ENCODE measurements at places on chromosomes 4 and X. TPM values are rescaled to one million over a fixed set of nuclear protein-coding genes. Genes with fewer than 3 reads are reported as not detected.
A peak's percentile ranks its signal among the peaks of the same experiment; 100 is the strongest.

GRCh38 chrX:38701073-38701472, 100.2 kb upstream of the MID1IP1 start:
- DNase-seq = no peak

OPHN1 gene
- 5.0 TPM for total RNA-seq

GRCh38 chrX:1071351-1071750, 141.1 kb downstream of the CRLF2 start:
- DNase-seq = no peak

L1CAM gene
- 4.0 TPM for total RNA-seq

TENM3 gene
- total RNA-seq = 1.5 TPM

GRCh38 chrX:129959493-129959832, 23.0 kb upstream of the BCORL1 start:
- DNase-seq = no peak

DNA sequence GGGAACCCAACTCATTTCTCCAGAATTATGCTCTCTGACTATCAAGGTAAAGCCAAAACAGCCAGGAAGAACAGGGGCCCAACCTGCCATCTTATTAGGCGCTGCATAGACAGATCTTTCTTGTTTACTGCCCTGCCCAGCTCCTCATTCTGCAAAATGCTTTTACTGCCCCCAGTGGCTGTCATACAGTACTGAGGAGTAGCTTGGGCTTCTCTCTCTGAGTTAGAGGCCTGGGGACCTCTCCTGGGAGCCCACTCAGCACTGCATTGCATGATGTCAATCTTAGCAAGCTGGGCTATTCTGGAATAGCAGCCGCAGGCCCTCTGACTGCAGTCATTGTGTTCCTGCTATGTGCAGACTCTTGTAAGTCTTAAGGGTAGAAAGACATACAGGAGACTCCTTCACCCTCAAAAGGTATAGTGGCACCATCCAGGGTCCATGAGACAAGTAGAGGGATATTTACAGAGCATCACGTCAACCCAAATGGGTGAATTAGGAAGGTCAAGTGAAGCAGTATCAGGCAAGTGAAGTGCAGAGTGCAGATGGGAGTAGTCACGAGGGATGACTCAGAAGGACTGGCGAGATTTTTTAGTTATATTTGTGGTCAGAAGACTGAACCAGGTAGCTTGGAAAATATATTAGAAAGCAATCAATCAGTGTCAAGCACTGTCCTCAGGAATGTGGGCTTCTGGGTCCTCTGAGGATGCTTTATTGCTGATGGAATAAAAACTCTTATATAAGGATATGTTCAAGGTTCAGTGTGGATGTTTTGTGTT, 294.1 kb upstream of the SFRP2 start:
- DNase-seq = no peak

DNA sequence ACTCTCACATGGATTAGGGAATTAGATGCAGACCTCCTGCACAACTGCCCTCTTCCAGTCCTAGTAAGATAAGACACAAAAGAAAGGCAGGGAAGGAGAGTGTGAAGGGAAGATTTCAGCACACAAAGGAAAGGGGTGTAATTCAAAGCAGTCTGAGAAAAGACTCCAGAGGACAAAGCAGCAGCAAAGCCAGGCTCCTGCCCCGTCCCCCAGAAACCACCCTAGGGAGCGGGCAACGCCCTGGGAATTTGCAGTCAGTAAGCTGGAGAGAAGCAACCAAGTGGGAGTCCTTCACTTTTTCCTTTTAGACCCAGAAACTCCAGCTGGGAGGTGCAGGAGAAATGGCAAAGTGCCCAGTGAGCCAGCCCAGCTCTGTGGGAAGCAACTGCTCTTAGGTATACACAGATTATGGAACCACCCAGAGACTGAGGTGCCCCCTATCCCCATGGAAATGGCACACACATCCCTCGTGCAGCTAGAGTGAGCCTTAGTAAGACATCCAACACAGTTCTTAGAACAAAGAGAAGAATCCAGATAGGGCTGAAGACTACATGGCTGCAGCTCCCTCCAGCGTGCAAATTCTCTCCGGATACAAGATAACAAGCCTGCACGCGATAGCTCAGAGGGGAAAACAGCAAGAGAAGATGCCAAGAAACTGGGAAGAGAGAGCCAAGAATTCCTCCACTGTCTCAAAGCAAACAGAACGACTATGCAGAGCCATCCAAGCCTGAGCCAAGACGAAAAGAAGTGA, 26.5 kb upstream of the IRAK1 start:
- DNase-seq = peak; percentile 29

DNA sequence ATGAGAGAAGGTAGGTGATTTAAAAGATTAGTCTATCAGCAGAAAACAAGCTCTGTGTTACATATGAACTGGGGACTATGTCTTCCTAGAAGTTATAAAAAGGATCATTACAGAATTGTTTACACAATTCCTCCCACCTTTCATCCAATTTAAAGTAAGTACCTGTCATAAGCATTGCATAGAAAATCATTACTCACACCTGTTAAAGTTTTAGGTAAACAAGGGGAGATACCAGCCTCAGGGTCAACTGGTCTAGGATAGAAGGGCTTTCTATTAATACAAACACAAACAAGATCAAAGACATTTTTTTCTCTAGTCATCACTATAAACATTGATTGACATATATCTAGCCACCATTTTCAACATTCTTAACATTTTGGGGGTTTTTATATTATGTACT, 333.9 kb downstream of the ARHGAP24 start:
- DNase-seq = no peak

Data from left ventricle myocardium inferior (tissue), 1 donor.